ENCODE measurements at places on chromosomes 16 and 17.

- no peak for DNase-seq
These were observed 79.5 kb downstream of the SLC6A2 start for GRCh38 chr16:55735120-55735781.

- no peak for DNase-seq
These were observed 46.5 kb downstream of the BRD7 start for GRCh38 chr16:50322333-50322732.

- DNase-seq: no peak
These were observed 25.9 kb upstream of the LITAF start for GRCh38 chr16:11612665-11613025.

- DNase-seq: no peak
These were observed 6.2 kb downstream of the C16orf89 start for GRCh38 chr16:5059386-5060072.

GRCh38 chr17:76088041-76088867 is 9.3 kb downstream of the ZACN start:
- no peak for DNase-seq

- no peak for DNase-seq
These were observed at the start of gene PPP1R1B for GRCh38 chr17:39626171-39627046. Gene PPP1R1B (plus strand): TSS chr17:39626952. CDS start chr17:39627393, 441 bp downstream.

- no peak for DNase-seq
These were observed 37.5 kb downstream of the DHRS7B start for GRCh38 chr17:21164216-21164615.

DNA sequence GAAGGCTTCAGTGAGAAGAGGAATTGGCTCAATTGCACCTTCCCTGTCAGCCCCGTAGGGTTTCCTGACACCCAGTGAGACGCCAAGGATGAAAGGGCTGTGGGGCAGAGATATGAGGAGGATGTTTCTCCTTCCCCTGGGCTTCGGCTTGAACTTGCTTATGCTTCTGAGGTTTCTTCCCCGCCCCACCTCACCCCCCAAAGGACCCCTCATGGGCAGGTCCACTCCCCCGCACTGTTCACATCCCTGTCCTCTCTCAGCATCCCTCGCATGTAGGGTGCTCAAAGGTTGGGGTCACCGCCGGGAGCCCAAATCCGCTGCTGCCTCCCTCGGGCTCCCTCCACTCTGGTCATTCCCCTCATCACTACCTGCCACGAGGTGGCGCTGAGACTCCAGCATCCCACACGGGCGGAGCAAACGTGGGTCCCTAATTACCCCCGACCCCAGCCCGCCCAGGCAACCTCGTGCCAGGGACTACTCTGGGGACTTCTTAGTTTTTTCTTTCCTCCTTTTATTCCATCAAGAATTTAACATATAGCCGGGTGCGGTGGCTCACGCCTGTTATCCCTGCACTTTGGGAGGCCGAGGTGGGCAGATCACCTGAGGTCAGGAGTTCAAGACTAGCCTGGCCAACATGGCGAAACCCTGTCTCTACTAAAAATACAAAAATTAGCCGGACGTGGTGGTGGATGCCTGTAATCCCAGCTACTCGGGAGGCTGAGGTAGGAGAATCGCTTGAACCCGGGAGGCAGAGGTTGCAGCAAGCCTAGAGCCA is 3.3 kb upstream of the TRARG1 start:
- no peak for DNase-seq

Measured in NCI-H1417 treated with DMSO at 0.1 percent for 48 hours (cell line).